Adrenal gland (tissue), 19 donors: ENCODE measurements at places on chromosomes 13 and 19. TPM values are rescaled to one million over a fixed set of nuclear protein-coding genes. Genes with fewer than 3 reads are reported as not detected.

- no peak overlapping the region for H3K4me3 ChIP-seq
- H3K27me3 ChIP-seq = no peaks in the 10 kb centered on the region
- no peaks in the 10 kb centered on the region for H3K4me1 ChIP-seq
- no peak overlapping the region for H3K27ac ChIP-seq
- no peak for DNase-seq
- H3K36me3 ChIP-seq = peaks cover 4% of the 10 kb centered on the region
Measured at GRCh38 chr19:16217716-16218451, 20.2 kb downstream of the AP1M1 start.

Gene CNFN
- total RNA-seq = 2.3 TPM

DNA sequence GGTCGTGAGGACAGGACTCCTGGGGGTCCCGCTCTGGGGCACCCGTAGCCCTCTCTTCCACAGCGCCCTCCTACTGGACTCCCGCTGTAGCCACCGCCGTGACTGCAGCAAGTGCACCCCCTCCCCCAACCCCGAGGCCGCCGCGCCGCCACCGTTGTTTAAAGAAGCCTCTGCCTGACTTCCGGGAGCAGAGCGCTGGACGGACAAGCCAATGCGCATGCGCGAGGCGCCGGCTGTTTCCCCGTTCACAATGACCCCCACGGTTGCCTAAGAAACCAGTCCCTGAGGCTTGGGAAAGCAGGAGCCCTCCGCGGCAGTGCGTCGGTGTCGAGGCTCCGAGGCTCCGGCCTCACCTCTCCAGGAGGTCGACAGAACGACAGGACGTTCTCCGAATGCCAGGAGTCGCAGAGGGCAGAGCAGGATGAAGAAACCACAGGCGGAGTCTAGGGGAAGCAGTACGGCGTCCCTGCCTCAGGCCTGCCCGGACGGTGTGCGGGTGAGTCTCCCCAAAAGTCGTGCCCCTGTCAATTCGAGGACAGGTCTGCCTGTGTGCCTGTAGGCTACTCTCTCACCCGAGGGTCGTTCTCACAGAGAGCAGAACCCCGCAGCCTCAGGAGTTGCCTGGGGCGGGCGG lies 70.5 kb upstream of the ZNF420 start:
- H3K27ac ChIP-seq = no peak overlapping the region
- peak overlapping the region; percentile 23 for H3K4me3 ChIP-seq
- H3K4me1 ChIP-seq = no peaks in the 10 kb centered on the region
- no peaks in the 10 kb centered on the region for H3K27me3 ChIP-seq
- DNase-seq = peak; percentile 68
- H3K36me3 ChIP-seq = no peaks in the 10 kb centered on the region

DNA sequence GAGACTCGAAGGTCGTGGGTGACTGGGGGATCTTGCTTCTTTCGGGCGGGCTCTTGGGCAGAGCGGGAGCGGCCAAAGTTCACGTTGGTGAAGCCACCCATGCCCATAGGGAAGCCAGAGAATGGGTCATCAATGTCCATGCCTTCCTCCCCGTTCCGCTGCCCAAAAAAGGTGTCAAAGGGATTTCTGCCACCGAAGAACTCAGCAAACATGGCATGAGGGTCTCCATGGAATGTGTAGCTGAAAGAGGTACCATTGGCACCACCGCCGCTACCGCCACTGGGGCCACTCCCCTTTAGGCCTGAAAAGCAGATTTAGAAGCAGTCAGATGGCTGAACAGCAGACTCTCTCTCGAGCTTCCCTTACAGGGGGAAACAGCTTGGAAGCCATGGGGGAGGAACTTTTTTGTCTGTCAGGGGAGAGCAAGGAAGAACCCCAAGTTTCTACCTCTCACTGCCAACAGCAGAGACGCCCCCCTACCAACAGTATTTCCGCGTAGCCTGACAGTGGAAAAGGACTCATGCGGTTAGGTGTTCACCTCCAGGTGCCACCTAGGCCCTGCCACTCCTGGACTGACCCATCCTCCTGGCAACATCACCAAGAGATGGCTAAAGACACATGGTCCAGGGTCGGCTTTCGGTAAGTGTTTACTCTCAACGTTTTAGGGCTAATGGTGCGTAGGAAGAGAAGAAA lies 1.3 kb downstream of the DNAJB1 start:
- peaks cover 60% of the 10 kb centered on the region for H3K4me1 ChIP-seq
- H3K4me3 ChIP-seq = peak overlapping the region; percentile 87
- H3K27ac ChIP-seq = peak overlapping the region; percentile 100
- no peak for DNase-seq
- H3K27me3 ChIP-seq = no peaks in the 10 kb centered on the region
- peaks cover 33% of the 10 kb centered on the region for H3K36me3 ChIP-seq
